ENCODE measurements at places on chromosomes 5 and 9.

DNA sequence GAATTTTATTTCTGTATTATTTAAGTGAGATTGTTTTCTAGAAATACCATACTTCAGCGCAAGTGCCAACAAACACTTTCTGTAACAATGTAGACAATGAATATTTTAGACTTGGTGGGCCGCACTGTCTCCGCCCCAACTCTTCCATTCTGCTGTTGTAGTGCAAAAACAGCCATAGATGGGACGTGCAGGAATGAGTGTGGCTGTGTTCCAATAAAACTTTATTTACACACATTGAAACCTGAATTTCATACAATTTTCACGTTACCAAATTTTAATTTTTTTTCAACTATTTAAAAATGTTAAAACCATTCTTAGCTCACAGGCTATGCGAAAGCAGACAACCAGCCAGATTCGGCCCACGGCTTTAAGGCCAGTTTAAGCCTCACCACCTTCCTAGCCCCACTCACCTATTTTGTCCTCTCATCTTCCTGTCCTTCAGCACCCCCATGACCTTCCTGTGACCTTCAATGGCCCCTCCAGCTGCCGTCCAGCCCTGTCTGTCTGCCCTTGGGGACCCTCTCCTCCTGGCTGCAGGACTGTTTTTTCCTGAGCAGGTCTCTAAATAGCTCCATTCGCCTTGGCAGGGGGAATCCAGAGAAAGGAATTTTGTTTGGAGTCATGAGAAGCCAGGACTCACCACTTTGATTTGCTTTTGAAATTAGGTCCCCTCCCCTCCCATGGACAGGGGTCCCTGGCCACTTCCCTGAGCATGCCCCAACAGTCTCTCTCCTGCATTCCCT is 11.2 kb upstream of the ANXA6 start:
- no peak for DNase-seq

- no peak for DNase-seq
These were observed 26.2 kb upstream of the IRX4 start for GRCh38 chr5:1908931-1909330.

- no peak for DNase-seq
These were observed 61.0 kb downstream of the SUB1 start for GRCh38 chr5:32646061-32646969.

GRCh38 chr5:128534726-128535125 is 3.3 kb downstream of the FBN2 start:
- no peak for DNase-seq

DNA sequence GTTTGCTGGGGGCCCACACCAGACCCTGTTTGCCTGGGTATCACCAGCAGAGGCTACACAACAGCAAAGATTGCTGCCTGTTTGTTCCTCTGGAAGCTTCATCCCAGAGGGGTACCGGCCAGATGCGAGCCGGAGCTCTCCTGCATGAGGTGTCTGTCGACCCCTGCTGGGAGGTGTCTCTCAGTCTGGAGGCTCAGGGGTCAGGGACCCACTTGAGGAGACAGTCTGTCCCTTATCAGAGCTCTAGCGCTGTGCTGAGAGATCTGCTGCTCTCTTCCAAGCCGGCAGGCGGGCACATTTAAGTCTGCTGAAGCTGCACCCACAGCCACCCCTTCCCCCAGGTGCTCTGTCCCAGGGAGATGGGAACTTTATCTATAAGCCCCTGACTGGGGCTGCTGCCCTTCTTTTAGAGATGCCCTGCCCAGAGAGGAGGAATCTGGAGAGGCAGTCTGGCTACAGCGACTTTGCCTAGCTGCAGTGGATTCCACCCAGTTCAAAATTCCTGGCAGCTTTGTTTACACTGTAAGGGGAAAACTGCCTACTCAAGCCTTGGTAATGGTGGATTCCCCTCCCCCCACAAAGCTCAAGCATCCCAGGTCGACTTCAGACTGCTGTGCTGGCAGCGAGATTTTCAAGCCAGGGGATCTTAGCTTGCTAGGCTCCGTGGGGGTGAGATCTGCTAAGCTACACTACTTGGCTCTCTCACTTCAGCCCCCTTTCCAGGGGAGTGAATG is 206.0 kb upstream of the TLX3 start:
- no peak for DNase-seq

GRCh38 chr9:133116346-133117231 is 4.5 kb downstream of the RALGDS start:
- DNase-seq: no peak

GRCh38 chr5:128681096-128681495 is 143.1 kb upstream of the FBN2 start:
- no peak for DNase-seq

DNA sequence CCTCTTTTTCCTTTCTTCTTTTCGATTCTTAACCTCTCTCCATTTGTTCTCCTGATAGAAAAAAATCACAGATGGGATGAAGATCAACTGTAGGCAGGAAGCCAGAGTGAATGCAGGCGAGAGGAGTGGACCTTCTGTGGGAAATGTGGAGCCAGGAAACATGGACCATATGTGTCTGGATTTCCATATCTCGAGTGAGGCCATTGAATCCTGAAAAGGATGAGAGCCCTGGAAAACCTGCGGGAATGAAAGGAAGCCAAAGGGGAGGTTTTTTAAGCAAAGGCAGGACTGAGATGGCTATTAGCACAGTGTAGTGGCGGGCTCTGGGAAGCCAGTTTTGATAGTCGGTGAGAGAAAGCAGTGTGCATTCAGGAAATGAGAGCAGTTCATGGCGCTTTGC is 139.5 kb upstream of the C9orf72 start:
- no peak for DNase-seq

GRCh38 chr5:139955053-139955605 is 88.0 kb downstream of the NRG2 start:
- no peak for DNase-seq

- DNase-seq: peak; percentile 81
These were observed 27.3 kb upstream of the ZSWIM6 start for GRCh38 chr5:61304590-61305381.

- no peak for DNase-seq
These were observed 16.3 kb downstream of the PRXL2C start for GRCh38 chr9:96638606-96639364.

DNA sequence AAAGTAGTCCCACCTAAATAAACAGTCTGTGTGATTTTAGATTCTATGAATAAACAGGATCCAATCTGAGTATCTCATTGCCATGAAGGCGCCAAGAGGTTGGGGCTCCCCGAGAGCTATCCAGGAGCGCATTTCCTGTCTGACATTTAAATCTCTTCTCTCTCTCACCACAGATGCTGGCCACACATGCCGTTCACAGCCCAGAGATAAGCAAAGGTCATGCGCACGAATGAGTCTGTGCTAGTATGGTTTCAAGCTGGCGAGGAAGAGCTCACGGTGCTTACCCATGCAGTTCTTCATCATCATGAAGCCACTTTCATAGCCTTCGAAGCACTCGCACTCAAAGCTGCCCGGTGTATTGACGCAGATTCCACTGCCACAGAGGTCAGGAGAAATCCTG is 199.4 kb downstream of the FBN2 start:
- no peak for DNase-seq

Data from NCI-H460 (cell line).